Stimulated activated CD4-positive, alpha-beta T cell treated with anti-CD3 and anti-CD28 coated beads, Interleukin-12 subunit alpha, Interleukin-12 subunit beta, amount 100 ng/mL, for 4 hours (primary cell): ENCODE measurements at places on chromosomes 3 and 15.

GRCh38 chr3:153137626-153138025, 24.4 kb upstream of the RAP2B start:
- DNase-seq: no peak

- DNase-seq: no peak
Observed at GRCh38 chr3:46857485-46858341, 5.5 kb downstream of the MYL3 start.

DNA sequence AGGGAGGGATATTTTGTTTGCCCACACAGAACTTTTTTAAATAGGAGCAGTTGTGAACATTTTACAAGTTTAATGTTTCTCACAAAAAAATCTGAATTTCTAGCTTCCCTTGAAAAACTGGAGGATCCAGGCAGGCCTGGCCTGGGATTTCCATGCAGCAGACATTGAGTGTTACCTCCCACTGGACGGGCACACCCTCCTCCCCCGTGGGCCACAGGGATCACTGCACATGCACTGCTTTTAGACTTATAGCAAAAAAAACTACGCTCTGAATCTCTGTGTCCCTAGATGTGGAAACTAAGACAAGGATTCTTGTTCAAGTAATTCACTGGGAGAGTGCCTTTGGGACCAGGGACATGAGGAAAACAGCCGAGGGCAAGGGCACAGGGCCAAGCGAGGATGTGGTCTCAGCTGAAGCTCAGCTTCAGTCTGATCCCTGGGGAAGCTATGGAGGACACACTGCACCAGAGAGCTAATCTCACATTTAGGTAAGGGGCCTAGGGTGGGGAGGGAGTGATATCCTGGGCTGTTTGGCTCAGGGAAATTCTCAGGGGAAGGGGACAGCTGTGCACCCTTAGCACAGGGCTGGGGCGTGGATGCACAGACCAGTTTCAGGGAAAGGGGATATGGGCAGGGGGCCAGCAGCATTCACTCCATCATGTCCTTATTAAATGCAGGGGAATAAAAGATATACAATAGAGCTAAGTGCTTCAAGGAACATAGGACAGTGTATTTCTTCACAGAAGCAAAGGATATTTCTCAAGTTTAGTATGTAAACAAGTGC, 46.0 kb downstream of the FSIP1 start:
- no peak for DNase-seq

GRCh38 chr15:101451846-101452245, 37.7 kb downstream of the PCSK6 start:
- no peak for DNase-seq

- no peak for DNase-seq
Observed at GRCh38 chr3:54628888-54629441, 298.9 kb downstream of the LRTM1 start.

- no peak for DNase-seq
Observed at GRCh38 chr15:90664650-90665287, 52.4 kb upstream of the BLM start.
